ENCODE measurements at places on chromosomes 3 and 15.

DNA sequence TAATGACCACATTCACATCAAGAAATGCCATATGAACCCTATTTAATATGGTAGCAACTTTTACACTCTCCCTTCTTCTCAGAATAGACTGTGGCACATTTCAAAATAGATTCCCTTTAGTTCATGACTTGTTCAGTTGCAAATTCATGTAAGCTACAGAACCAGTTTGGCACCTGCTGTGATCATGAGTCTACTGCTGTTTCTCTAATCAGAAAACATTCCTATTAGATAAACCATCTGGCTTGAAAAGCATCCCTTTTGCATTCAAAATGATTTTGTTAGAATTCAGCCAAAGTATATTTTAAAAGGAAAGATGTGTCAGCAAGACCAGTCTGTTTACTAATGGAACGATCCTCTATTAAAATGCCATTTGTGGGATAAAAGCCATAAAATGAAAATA is 304.4 kb downstream of the BCHE start:
- no peak for DNase-seq

DNA sequence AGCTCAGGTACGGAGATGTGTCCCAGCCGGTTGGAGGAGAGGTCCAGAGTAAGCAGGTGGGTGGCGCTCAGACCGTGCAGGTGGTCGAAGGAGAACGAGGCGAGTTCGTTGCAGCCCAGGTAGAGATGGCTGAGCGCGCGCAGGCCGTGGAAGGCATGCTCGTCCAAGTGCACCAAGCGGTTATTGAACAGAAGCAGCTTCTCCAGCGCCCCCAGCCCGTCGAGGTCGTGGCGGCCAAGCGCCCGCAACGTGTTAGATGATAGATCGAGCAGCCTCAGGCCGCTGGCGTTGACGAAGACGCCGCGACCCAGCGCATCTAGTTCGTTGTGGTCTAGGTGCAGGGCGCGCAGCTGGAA is 648 bp downstream of the AMIGO3 start:
- no peak for DNase-seq

DNA sequence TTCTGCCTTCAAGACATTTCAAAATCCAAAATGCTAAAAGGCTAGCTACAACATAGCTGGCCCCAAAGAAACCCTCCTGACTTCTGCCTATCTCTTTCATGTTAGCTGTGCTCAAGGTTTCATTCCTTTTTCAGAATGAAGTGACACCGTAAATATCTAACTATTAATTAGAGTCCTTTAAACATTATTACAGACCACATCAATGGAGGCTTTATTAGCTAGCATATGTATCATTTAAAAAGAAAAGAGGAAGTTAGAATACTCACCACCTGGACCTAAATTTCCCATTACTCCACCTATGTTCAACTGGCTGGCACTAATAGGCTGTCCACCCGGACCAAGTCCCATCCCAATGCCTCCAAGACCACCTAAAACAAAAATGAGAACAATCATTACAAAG is 24.6 kb downstream of the MYEF2 start:
- DNase-seq: no peak

GRCh38 chr15:67165254-67166253 is 88.9 kb downstream of the AAGAB start:
- DNase-seq: no peak

DNA sequence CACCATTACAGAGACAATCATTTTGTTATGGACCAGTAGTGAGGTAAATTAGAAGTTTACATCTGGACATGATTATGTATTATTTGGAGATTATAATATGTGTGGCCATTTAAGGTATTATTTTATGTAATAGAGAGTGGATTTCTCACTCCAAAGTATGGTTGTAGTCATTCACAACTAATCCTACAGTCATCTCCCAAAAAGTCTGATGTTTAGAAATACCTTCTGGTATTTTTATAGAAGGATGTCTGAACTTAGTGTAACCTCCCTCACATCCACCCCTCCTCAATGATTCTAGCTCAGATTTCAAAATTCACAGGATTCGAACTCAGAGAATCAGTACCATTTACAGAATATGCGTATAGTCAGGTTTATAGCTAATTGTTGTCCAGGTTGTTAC is 346.6 kb upstream of the MEIS2 start:
- no peak for DNase-seq

DNA sequence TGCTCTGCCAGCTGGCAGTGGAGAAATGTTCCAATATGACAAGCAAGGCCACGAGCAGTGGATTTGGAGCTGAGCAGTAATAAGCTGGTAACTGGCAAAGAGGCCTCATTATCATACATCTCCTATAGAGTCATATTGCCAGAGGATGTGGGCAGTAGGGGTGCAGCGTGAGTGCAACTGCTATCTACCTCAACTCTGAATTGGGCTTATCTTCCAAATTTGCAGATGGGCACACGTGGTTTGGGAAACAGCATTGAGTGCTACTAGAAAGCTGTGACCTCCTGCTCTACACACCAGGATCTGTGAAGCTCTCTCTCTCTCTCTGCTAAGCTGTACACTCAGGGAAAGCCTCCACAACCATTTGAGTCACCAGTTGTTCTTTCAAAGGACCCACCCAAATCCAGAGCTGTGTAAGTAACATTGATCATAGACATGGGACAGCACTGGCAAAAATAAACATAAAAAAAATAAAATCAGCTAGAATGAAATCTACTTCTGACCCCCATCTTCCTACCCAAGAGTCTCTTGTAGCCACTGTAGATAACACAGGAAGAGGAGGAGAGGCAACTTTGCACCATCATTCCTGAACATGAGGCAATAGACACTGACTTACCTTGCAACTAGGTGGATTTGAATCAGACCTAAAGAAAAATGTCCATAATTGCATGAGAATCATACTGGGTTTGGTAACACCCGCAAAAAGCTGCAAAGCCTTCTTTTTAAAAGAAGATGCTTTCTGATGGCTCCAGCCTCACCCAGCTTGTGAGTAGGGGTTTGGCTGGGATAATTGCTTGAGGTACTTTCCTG is 82.9 kb upstream of the THBS1 start:
- DNase-seq: no peak

- no peak for DNase-seq
These were observed 57.0 kb upstream of the ITGA11 start for GRCh38 chr15:68488966-68489365.

GRCh38 chr3:15241341-15241740 is 35.3 kb downstream of the CAPN7 start:
- DNase-seq: no peak

GRCh38 chr15:98744506-98744905 is 96.2 kb downstream of the IGF1R start:
- no peak for DNase-seq

DNA sequence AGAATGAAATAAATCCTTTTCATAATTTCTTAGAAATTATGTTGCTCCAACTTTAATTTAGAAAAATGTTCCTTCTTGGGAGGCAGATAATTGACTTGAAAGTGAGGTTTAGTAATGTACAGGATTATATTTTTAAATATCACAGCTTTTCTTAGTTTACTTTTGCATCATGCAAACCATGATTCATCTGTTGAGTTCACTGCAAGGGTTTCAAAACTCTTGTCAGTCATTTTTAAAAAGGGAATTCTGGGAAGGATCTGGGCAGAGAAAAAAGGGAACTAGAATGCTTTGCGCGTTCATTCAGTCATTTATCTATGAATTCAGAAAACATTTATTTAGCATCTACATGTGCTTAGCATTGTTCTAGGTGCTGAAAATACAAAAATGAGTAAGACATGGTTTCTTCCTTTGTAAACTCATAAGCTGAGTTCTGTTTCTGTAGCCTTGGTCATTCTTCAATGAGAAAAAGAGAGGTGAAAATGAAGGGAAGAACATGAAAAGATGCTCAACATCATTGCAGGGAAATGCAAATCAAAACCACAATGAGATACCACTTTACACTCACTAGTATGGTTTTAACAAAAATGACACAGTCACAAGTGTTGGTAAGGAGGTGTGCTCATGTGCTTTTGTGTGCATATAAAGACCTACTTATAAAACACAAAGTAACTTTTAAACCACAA is 209.1 kb downstream of the NR1D2 start:
- no peak for DNase-seq

- no peak for DNase-seq
These were observed 179.4 kb downstream of the SATB1 start for GRCh38 chr3:18245721-18246120.

DNA sequence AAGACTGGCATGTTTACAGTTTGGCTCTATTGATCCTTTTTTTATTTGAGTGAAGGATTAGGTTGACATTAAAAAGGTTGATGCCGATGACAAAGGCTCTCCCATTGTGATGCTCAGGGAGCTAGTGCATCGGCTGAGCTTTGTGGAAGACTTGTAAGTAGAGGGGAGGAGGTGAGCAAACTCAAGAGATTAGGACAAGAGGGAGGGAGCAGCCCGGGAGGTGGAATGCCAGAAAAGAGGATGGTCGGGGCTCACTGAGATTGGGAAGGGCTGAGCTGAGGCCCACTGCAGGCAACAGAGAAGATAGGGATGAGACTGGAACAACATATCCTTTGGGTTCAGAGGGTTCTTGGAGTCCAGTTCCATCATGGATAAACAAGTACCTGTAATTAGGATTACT is 26.5 kb upstream of the PSMD6 start:
- DNase-seq: no peak

GRCh38 chr3:115186351-115187148 is 39.5 kb upstream of the ZBTB20 start:
- no peak for DNase-seq

DNA sequence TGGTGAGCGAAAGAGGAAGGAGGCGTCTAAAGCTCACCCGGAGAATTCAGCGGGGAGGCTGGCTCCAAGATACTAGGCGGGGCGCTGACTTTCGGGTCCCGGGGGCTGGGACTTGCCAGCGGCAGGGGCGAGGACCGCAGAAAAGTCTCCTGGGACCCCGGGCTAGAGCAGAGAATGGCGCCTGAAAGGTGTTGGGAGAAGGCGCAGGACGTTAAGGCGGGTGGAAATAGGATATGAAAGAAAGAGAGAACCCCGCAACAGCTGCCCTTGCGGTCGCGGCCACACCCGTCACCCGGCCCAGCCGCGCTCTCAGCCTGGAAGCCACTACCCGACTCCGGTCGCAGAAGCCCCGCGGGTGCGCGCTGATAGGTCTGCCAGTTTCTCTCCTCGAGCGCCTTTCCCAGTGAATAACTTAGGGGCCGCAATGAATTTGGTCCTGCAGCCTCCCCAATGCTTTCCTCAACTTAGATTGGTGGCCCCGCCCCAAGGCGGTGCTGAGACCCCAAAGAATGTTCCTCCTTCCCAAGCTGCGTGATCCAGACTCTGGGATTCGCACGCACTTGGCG is 604 bp downstream of the LTK start:
- no peak for DNase-seq

- no peak for DNase-seq
These were observed 25.4 kb downstream of the SEC61A1 start for GRCh38 chr3:128077665-128078064.

GRCh38 chr15:92848464-92848851 is 51.7 kb upstream of the CHD2 start:
- no peak for DNase-seq

DNA sequence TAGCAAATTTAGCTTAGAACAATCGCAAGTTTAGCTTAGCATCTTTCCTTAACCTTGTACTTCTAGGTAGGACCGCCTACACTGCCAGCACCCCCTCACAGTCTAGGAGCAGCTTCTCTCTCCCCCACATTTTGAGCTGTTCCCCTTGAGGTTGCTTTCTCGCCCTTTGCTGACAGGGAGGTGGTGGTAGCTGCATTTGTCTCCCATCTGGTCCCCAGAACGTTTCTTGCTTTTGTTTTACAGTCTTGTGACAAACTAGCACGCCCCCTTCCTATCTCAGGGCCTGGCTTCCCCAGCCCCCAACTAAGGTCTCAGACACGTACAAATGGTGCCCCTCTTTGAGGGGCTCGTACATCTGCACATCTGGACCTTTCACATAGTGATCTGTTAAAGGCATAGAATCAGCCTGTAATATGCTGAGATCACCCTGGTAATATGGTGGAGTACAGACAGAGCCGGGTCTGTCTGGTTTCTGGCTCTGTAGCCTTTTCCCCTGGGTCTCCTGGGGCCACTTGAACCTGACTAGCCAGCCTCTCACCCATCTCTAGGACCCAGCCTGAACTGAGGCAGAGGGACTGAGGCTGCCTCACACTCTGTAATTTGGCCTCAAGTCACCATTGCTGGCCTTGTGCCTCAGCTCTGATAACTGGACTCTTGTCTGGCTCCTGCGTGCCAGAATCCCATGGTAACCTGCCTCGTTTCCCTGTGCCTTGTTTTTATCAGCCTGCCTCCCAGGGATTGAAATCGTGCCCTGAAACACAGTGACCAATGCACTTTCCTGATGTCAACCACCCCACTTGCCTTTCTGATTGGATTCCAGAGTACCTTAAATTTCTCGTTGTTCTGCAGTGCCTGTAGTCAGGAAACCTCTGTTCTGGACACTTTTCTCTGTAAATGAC is 27.7 kb downstream of the CRTC3 start:
- peak; percentile 88 for DNase-seq

- DNase-seq: no peak
These were observed 19.8 kb upstream of the ACOX2 start for GRCh38 chr3:58556761-58557221.

DNA sequence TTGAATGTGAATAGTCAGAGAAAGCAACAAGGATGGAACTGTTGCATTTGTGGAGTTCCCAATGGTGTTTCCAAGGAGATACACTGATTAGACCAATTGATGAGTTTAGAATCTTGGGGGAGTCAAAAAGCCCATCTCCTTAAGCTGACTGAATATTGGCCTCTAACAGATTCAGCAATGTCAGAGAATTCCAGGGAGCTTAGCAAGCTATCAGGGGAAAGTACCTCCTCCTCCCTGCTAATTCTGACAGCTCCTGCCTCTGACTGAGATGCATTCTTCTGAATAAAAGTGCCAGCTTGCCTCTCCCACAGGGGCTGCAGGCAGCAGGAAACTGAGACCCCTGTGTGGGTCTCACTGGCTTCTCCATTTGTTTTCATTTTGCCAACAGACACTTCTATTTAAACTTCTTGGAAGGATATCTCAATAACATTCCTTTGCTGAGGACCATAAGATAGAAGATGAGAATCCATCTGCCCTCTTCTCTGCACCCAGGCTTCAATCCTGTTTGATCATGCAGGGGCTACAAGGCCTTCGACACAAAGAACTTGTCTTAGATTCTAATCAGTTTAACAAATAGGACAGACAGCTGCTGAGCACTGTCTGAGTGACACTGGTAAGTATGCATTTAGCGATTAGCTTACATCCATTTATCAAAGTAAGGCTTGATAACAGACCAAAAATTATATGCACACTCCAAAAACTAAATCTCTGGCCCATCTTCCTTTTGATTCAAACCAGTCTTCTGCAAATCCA is 1080.8 kb downstream of the TUSC7 start:
- no peak for DNase-seq

- no peak for DNase-seq
These were observed 68.8 kb downstream of the TCF12 start for GRCh38 chr15:56987286-56987685.

DNA sequence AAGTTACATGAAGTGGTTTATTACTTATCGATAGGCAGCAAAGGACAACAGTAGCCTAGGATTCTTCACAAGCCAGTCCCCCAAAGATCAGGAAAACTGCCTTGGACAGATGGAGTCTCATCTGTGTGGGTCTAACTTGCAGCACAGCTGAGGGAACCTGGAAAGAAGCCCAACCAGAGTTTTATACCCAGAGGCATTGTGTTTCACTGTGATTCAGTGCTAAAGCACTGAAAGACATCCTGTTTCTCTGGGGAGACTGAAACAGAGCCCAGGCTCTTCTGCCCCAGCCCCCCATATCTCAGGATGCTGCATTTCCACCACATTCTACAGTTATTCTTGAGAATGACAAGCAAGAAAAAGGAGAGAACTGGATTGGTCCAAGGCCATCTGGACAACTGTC is 48.2 kb upstream of the PYDC2 start:
- no peak for DNase-seq

- DNase-seq: peak; percentile 26
These were observed 138.2 kb downstream of the ATP10A start for GRCh38 chr15:25724899-25725298.

GRCh38 chr3:13565581-13566452 is 16.9 kb downstream of the FBLN2 start:
- DNase-seq: no peak

All from cardiac septum (tissue), 1 donor.